Erythroblast (primary cell): ENCODE measurements at places on chromosomes 4 and X.
A peak's percentile ranks its signal among the peaks of the same experiment; 100 is the strongest.

DNA sequence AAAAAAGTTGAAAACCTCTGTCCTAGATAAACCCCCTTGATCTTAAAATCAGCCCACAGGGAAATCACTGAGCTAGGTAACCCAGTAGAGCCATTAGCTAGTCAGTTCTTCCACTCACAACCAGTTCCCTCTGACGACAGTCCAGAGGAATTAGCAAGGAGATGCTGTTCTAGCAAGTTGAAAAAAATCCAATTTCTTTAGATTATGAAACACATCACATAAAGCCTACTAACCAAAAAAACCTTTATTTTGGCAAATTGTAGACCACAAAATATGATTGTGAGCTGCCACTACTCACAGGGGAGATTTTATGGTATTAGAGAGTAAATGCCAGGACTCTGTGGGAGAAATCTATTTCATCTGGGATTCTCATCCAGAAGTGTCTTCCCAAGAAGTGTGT, 22.6 kb downstream of the ADAMTS3 start:
- DNase-seq, result no peak

GRCh38 chr4:48462363-48462762, 20.8 kb upstream of the SLC10A4 start:
- no peak for DNase-seq

DNA sequence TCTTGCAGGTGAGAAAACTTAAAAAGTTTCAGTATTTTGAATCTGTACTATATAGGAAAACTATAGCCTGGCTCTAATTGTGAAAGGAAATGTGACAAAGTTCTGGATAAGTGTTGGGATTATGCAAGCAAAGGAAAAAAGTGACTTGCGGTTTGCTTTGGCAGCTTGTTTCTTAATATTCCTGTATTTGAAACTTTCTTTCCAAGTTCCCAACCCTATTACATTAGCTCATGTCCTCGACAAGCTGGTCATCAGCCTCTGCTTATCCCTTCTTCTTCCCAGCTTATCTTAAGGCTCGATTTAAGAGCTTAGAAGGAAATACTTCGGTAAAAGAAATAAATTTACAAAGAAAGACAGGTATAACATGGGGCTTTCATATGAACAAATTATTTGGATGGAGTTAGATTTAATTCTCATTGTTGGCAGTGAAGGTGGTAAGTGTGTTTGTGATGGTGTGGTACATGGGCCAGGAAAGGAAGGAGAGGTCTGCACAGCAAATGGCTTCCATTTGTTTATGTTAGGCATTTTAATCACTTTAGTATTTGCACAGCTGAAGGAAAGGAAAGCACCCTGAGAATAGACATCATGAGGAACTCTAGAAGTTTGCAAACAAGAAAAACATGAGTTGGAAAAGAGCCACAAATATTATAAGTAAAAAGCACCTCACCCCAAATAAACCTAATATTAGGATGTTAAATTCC, 5.1 kb upstream of the MYOZ2 start:
- no peak for DNase-seq

- DNase-seq, result no peak
Measured at GRCh38 chrX:74467656-74468055, 46.4 kb downstream of the SLC16A2 start.

GRCh38 chrX:74346088-74346487, 42.1 kb downstream of the ZCCHC13 start:
- peak; percentile 2 for DNase-seq

- no peak for DNase-seq
Measured at GRCh38 chr4:161704040-161704439, 459.8 kb downstream of the FSTL5 start.

GRCh38 chr4:4869731-4870571, 10.5 kb downstream of the MSX1 start:
- DNase-seq, result no peak

DNA sequence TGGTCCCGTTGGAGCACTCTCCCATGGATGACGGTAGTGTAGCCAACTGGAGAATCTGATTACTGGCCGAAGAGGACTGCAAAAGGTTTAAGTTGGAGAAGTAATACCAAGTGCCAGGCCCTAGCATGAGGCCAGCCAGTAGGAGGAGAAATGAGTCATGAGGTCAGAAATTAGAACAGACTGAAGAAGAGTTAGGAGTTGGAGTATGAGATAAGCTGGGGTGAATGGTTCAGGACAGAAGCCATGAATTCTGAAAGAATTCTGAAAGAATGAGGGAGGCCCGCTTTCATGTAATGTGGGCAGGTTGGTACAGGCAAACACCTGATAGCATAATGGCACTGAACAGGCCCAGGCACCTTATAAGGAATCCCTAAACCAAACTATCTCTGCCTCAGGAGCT, 18.4 kb upstream of the STK26 start:
- peak; percentile 15 for DNase-seq

DNA sequence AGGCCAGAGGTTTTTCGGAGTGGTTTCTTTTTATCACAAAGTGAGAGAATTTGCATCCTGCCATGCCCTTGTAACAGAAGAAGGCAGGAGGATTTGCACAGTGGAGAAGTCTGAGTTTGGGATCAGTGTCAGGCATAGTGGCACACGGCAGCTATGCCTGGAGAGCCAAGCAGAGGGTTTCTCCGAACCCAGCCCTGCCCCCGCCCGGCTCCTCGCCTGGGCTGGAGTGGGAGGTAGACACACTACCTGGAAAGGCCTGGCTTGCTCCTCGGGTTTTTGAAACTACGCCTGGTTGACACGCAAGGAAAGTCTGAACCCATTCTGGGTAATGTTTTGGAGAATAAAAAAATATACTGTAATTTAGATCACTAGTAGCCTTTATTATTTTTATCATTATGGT, 1653.6 kb upstream of the TENM3 start:
- no peak for DNase-seq

- no peak for DNase-seq
Measured at GRCh38 chr4:129223945-129224344, 128.0 kb downstream of the C4orf33 start.

- no peak for DNase-seq
Measured at GRCh38 chrX:143615851-143616250, 20.1 kb downstream of the SLITRK4 start.

DNA sequence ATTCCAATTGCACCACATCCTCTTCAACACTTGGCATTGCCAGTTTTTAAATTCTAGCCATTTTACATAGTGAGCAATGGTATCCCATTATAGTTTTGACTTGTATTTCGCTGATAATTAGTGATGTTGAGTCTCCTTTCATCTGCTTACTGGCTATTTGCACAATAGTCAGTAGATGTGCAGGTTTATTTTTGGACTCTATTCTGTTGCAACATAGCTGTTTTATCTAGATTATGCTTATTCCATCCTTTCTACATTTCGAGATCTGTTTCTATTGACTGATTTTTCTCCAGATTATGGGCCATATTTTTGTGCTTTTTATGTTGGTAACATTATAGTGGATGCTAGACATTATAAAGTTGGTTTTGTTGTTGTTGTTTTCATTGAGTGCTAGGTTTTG, 106.1 kb downstream of the WWC2 start:
- no peak for DNase-seq

DNA sequence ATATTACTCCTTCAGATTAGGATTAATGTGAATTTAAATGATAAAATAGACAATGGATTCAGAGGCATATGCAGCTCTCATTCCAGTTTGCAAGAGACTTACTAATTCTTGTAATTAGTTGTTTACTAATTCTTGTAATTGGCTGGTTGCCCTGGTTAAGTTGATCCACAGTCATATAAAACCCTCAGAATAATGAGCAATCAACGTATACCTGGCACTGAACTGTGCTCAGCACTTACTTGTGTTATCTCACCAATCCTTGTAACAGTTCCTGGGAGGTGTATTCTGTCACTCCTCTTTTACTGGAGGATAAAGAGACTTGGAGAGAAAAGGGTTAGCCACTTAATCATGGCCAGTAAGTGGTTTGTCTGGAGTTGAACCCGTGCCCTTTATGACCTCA, 10.5 kb downstream of the HERC5 start:
- no peak for DNase-seq

GRCh38 chr4:15161439-15161838, 159.2 kb downstream of the CPEB2 start:
- no peak for DNase-seq

- peak; percentile 82 for DNase-seq
Measured at GRCh38 chrX:102599084-102599950, at the start of gene ARMCX5. Gene ARMCX5, plus strand, starts transcription at chrX:102599515. Its CDS starts 2,627 bp downstream, at chrX:102602142.

- DNase-seq, result no peak
Measured at GRCh38 chrX:1883772-1884171, 268.9 kb downstream of the ASMT start.

DNA sequence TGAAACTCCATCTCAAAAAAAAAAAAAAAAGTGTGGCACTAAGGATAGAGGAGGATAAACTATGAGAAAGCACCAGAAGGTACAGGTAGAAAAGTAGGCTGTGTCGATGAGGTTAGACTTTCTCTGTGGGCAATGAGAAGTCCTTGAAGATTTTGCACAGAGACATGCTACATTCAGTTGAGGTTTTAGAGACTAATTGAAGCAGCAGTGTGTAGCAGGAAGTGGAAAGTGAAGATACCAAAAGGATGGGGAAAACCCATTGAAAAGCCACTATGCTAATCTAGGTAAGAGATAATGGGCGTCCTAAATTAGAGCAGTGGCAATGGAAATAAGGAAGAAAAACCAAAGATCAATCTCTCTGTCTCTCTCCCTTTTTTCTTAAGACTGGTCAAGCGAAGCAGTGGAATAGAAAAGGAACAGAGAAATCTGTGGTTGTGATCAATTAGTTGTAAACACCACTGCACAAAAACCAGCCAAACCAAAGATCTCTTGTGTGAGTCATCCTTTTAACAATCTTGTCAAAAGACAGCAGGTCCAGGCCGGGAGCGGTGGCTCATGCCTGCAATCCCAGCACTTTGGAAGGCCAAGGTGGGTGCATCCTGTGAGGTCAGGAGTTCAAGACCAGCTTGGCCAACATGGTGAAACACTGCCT, 3.5 kb downstream of the SPINK2 start:
- DNase-seq, result no peak

- no peak for DNase-seq
Measured at GRCh38 chrX:13843150-13843721, 26.3 kb upstream of the GPM6B start.

GRCh38 chr4:151233600-151233999, 43.4 kb upstream of the PRSS48 start:
- no peak for DNase-seq

DNA sequence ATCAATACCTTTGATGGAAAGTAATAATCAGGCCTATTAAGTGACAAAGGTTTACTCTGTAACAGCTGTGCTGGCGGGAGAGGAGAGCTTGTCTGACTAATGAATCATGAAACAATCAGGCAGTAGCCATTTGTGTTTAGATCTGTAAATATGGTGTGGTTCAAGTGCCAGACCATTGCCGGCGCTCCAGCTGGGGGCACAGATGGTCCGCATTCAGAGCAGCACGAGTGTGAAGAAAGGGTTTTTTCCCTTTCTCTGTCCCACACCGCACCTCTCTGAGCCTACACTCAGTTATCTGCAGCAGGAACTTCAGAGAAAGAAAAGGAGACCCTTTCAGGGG, 111.3 kb upstream of the PAQR3 start:
- DNase-seq, result no peak

GRCh38 chrX:110532581-110532931, 173.9 kb downstream of the RTL9 start:
- no peak for DNase-seq

DNA sequence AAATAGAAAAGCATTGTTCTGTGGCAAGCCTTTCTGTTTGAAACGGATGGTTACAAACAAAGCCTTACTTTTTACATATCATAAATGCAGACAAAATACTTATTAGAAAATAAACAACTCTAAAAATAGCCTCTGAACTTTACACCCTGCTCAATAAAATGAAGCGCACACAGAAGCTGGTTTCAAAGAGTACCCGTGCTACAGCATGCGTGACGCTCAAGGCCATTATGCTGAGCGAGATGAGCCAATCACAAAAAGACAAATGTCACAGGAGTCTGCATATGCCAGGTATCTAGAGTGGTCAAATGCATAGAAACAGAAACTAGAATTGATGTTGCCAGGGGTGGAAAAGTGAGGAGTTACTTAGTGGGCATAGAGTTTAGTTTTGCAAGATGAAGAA, 326.5 kb upstream of the GATB start:
- no peak for DNase-seq

- DNase-seq, result no peak
Measured at GRCh38 chrX:11792461-11793421, 34.7 kb downstream of the MSL3 start.

DNA sequence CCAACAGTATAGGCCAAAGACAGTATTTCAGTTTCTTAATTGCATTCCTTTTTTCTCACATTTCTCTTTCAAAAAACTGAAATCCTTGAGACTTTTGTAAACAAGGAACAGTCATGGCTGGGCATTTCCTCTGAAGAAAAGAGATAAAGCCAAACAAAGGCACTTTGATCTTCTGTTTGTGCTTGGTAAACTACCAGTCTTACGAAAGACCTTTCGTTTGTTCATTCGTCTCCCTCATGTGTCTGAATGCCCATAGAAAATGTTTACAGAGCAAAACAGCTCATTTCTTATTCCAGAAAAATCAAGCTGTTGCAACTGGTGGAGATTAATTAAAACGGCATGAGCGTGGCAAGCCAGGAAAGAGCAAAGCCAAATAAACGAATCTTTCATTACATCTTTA, 178.0 kb downstream of the GASK1B start:
- no peak for DNase-seq

DNA sequence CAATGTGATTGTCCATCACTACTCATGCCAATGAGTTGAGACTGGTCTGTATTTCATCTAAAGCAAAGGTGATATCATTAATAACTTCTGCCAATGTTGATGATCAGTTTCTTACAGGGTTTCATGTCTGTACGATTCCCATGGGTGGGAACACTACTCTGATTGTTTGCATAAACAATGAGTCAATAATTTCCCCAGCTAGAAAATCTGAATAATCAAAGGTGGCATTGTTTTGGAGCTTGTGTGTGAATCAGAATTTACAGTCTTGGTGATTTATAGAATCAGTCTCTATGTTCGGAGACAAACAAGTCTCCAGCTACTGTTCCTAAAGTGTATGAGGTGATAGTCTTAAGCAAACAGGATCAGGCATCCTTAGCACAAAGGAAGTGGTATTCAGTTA, 35.5 kb upstream of the PARM1 start:
- DNase-seq, result no peak

DNA sequence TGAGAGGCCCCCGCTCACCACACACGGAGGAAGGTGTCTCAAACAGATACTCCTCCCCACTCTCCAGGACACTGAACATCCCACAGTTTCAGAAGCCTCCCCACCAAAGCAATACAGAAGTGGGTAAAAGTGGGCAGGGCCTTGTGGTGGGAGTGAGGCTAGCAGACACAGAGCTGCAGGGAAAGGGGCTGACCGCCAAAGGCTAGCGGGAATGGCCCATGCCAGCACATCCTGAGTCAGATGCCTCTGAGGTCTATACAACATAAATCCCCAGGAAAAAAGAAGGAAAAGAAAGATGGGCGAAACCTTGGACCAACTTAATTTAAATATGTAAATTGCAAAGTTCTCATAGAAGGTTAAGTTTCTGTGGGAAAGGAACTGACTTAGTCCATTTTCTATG, 21.9 kb upstream of the ARHGAP10 start:
- DNase-seq, result no peak

DNA sequence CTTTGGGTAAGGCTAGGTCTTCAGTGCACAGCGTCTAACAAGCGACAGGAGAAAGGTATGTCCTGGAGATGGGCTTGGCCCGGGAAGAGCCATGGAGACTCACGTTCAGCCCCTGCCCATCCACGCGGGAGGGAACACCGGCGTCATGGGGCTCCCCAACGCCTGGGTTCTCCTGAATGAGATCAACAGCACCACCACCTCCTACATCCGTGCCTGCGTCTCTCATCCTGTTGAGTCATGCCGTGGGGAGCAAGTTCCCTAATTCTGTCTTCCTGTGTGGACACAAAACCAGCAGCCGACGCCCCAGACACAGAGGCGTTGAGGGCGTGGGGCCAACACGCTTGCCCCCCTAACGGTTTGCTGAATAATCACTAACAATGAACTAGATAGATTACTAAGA, 20.1 kb upstream of the IL3RA start:
- DNase-seq, result peak; percentile 13
